ENCODE measurements at places on chromosomes 5 and 9. TPM values are rescaled to one million over a fixed set of nuclear protein-coding genes. Genes with fewer than 3 reads are reported as not detected.

Gene C9orf153
- 0.56 TPM for total RNA-seq

Gene IL5
- total RNA-seq: not detected

Gene PTCH1
- total RNA-seq: 1.3 TPM

Gene ZNF367
- 11.9 TPM for total RNA-seq

Gene GABRG2
- not detected for total RNA-seq

Gene EGR1
- 3.3 TPM for total RNA-seq

Gene FBXW11
- total RNA-seq: 110 TPM

Gene ECSCR
- total RNA-seq: 3.4 TPM
